ENCODE measurements at places on chromosomes 7 and 10.
A peak's percentile ranks its signal among the peaks of the same experiment; 100 is the strongest.

GRCh38 chr10:129895811-129896135 is 68.3 kb downstream of the EBF3 start:
- no peak for DNase-seq

GRCh38 chr10:109862738-109863137 is 60.6 kb downstream of the XPNPEP1 start:
- no peak for DNase-seq

DNA sequence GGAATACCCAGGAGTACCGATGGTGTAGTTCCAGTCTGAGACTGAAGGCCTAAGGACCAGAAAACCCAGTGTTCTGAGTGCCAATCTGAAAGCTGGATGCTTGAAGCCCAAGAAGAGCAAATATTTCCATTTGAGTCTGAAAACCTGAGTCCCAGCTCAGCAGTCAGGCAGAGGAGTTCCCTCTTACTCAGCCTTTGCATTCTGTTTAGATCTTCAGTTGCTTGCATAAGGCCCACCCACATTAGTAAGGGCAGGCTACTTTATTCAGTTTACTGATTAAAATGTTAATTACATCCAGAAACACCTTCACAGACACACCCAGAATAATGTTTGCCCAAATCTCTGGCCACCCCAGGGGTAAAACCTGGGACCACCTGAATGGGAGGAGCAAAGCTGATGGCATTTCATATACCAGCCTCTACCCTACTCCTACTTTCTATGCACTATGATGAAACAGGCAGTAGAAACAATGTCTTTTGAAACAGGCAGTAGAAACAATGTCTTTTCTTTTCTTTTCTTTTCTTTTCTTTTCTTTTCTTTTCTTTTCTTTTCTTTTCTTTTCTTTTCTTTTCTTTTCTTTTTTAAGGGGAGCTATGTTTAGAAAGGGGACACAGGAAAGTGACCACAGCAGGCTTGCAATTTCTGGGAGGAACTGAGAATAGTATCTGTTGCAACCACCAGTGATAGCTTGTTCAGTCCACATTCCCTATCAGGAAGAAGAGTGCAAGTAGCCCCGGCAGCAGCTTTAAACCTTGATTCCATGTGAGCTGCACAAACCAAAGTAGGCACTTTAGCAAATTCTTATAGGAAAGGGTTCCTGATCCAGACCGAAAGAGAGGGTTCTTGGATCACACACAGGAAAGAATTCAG is 30.6 kb downstream of the FAM237B start:
- no peak for DNase-seq

DNA sequence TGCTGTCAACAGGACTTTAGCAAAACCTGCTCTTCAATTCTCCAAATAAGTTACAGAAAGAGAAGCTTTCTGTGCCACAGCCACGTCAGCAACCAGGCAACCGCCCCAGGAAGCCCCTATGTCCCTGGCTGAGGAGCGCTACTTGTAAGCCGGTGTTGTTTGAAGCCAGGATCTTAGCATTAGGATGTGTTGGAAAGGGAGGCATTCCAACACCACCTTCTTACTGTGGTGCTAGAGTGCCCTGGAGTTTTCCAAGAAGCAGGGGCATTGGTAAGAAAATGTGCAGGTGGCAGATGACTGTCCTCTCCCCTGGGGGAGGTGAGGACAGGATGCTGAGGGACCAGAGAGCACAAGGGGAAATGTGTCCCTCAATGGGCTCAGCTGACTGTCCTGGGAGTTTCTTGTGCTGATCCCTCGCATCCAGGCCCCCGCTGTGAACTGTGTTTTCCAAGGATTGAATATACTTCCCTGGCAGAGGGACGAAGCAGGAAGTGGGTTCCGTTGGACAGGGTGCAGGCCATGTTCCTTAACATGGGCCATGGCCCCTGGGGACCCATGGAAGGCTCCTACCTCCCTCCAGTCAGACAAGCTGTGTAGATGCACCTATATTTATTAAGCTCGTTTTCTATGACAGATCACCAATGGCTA is 139.6 kb upstream of the GDF10 start:
- no peak for DNase-seq

GRCh38 chr10:99534939-99535763 is 2.4 kb downstream of the NKX2-3 start:
- DNase-seq: peak; percentile 12

DNA sequence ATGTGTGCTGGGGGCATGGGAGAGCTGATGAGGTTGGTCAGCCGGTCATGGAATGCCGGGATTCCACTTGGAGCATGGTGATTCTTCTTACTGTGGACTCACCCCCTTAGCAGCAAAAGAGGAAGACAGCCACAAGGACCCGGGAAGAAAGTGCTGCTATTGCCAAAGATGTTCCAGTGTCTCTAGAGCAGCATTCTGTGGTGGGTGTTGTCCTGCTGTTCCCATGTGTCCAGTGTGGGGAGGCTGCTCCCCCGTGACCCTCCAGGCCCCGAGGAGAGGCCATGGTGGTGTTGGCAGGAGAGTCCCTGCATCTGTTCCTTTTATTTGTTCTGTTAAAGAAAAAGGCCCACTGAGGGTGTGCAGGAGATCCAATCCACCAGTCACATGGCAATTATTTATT is 499.4 kb downstream of the RPS24 start:
- DNase-seq: no peak

DNA sequence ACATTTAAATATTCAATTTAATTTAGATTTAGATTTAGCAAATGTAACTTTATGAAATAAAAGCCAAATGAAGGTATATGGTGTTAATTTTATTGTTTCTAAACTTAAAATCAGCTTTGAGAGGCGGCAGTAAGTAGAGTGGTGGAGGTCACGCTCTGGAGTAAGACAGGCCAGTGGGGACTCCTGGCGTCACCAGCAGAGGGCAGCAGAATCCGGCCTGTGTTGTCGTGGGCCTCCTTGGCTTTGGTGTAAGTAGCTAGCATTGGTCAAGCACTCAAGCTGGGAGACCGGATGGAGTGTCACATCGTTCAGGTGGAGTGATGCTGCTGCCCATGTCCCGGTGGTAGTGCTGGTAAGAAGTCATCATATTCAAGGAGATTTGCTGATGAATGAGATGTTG is 98.7 kb upstream of the DNAJB6 start:
- no peak for DNase-seq

DNA sequence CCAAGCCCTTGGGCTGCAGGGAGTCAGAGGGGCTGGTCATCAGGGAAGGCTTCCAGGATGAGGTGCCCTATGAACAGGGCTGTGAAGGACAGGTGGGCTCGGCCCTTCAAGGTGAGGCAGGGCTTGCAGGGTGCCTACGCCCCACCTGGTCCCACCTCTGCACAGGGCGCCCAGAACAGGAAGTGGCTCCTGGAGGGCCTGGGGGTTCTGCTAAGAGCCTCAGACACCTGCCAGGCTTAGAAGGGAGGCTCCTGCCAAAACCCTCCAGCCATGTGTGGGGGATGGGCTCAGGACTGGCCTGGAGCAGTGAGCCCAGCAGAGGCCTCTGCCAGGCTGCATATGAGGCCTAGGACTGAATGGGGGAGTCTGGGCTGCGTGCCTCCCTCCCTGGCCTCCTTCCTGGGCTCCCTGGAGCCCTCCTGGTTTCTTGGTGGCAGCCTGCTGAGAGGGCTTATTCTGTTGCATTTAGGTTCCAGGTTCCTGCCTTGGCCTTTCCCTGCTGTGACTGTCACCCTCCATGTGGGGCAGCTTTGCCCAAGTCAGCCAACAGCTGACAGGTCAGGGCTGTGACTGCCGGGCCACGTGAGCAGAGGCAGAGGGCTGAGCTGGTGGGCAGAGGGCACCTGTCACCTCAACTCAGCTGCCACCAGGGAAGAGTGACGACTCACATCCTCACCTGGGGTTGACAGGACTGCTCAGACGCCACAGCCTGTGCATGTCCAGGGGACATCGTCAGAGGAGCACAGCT is 45.2 kb upstream of the MSMB start:
- DNase-seq: no peak

GRCh38 chr7:68087401-68087800 is 1090.8 kb downstream of the TYW1 start:
- DNase-seq: no peak

DNA sequence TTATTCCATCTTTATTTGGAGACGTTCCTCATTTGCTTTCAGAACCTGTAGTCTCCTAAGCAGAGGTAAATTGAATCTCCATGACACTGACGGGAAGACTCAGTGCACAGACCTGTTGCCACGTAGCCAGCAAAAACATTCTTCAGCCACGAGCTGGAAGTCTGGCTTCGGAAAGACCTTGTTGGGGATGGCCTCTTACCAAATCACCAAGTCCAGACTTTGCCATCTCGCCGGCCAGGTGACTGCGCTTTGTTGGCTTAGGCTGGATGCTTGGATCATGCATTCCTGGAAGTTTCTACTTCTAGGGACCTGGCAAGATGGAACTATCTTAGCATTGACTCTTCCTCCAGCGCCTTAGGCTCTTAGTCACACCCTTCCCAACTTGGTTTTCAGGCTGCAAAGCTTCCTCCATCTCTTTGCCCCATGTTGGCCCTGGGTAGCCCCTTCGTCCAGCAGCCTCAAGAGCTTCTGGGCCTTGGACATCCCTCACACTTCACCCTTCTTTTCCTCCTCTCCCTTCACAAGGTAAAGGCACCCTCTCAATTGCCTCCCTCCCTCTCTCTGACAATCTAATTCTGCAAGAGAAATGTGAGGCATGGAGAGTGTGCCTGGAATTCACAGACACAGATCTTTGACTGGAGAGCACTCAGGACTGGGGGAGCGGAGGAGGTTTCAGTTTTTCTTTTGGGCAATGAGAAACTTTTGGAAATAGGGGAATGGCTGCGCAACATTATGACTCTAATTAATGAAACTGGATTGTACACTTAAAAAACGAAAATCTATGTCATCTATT is 451.9 kb upstream of the MKI67 start:
- DNase-seq: no peak

DNA sequence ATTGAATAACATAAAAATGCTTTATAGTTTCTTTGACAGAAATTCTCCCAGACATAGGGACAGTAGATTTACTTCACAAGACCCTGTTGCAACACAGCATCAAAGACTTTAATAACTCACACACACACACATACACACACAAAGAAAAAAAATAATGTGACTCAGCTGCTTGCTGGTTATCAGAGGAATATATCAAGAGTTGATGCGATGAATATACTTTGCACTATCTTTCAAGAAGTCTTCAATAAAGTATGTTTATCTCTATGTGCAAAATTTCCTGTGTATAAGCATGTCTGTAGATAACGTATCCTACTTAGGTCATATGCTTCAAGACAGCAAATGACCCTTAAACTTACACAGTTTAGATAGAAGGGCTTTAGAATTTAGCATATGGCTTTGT is 243.1 kb downstream of the ARL4A start:
- no peak for DNase-seq

GRCh38 chr10:79936625-79937615 is 12.0 kb downstream of the SFTPD start:
- DNase-seq: no peak

- no peak for DNase-seq
These were observed 368.1 kb downstream of the CXCL12 start for GRCh38 chr10:44016589-44017482.

DNA sequence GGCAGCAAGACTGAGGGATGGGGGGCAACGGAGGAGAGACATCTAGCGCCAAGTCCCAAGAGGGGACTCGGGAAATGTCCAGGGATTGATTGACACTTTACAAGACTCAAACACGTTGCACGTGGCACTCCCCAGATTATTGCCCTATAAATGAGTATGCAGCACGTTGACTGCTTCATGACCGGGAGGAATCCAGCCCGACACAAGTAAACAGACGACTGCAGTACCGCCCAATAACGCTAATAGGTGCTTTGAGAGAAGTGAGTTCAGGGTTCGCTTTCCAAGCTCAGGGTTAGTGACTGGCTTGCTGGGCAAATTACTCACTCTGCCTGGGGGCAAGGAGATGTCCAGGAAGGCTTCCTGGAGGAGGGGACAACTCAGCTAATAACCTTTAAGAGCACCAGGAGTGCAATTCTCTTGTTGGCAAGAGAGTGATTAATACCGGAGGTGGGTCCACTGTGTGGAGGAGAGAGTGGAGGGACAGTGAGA is 73.3 kb upstream of the MYL10 start:
- no peak for DNase-seq

DNA sequence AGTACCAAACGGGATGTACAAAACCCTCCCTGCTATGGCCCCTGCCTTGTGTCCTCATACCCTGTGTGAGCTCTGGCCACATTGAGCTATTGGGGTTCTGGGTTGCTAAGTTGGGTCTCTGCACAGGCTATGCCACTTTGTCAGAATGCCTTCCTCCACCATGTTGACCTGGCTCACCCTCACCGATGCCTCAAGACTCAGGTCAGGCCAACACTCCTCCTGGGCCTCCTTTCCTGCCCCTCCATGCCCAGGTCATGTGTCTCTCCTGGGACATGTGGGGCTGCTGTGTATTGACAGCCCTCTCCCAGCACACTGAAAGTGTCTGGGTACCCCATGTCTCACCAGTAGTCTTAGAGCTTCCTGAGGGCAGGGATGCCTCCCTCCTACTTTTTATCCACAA is 14.6 kb downstream of the TRPV5 start:
- DNase-seq: no peak

- DNase-seq: no peak
These were observed 256.8 kb downstream of the PLXNA4 start for GRCh38 chr7:132319481-132319880.

GRCh38 chr10:115861455-115861854 is 411.6 kb downstream of the GFRA1 start:
- no peak for DNase-seq

DNA sequence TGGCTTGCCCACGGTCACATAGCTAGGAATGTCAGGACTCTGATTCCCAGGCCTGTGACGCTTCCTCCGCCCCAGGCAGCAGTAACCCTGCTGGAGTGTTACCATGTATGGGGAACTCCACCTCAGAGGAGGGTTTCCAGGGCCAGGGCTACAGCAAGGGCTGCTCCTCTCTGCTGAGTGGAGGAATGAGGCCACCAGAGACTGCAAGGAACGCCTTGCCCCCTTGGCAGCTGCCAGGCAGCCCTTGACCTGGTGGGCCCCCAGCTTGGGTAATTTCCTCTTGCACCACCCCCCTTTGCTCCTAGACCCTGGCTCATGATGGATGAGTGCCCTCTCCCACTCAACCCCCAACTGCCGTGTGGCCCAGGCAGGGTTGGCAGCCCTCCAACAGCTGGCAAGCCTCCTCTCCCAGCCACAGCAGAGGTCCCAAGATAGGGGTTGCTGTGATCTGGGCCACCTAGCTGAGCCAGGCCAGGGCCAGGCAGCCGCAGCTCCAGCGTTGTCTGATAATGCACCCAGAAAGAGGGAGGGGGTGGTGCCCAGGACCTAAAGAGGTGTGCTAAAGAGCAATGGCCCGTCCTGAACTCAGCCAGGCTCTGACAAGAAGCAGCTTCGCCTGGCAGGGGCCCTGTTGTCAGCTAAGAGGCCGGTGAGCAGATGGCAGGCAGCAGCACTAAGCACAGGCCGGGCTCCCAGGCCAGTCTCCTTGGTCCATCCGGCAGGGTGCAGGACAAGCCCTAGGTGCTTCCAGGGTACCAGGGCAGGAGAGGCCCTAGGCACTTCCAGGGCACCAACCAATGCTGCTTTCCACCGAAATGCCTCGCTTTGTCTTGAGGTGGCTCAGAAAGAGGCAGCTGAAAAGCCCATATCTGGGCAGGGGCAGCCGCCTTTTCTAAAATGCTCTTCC is 35.4 kb downstream of the DRGX start:
- DNase-seq: no peak

- DNase-seq: peak; percentile 64
These were observed 51.4 kb upstream of the PFKFB3 start for GRCh38 chr10:6151087-6151977.

All from activated CD4-positive, alpha-beta T cell treated with anti-CD3 and anti-CD28 coated beads, Interleukin-2, amount 50 U/mL, for 16 hours (primary cell).